Fibroblast of villous mesenchyme (primary cell): ENCODE measurements at places on chromosomes 2 and 18. TPM values are rescaled to one million over a fixed set of nuclear protein-coding genes. Genes with fewer than 3 reads are reported as not detected.

DNA sequence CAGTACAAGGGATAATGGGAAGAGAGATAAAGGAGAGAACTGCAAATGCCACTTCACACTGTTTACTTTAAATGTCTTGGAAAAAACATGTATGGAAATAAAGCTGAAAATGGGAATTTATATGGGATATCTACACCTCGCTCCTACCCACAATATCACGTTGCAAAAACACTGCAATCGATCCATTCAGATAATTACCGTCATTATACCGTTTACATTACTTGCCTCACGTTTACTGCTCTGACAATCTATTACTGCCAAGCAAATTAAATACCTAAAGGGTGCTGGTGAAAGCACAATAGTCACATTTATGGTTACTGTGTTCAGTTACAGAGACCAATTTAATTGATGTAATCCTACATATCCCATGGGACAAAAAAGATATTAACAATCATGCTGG, 214.7 kb upstream of the LYPD1 start:
- DNase-seq: no peak

- peak; percentile 22 for DNase-seq
These were observed 136.8 kb downstream of the TTC32 start for GRCh38 chr2:19764998-19765397.

- DNase-seq: no peak
These were observed 3.4 kb downstream of the HS6ST1 start for GRCh38 chr2:128315122-128315828.

GRCh38 chr2:215657844-215658243, 222.0 kb upstream of the FN1 start:
- DNase-seq: peak; percentile 91

DNA sequence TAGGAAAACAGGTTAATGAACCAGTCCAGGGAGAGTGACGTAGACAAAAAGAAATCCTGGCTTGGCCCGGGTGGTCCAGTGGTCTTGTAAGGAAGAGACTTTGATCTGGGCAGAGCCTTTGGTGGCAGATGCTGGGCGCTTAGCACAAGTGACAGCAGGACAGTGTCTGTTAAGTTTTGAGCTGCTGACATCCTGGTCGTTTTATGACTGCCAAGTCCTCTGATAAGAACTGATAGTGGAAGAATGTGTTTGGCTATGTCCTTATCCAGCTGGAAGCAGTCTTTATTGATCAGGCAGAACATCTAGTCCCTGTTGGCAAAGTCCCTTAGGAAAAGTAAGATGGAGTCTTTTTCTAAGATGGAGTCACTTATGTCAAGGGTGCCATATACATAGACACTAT, 27.4 kb upstream of the ZNF407 start:
- DNase-seq: no peak

The LIPG gene
- 0.86 and 1.3 TPM in 2 replicates for total RNA-seq

- DNase-seq: peak; percentile 11
These were observed 574.8 kb downstream of the LRP1B start for GRCh38 chr2:141555876-141556470.

GRCh38 chr2:88693911-88694414, 2.5 kb downstream of the RPIA start:
- DNase-seq: no peak

The CDH7 gene
- total RNA-seq: under 0.01 TPM in 1 of 2 replicates, not detected in the other

DNA sequence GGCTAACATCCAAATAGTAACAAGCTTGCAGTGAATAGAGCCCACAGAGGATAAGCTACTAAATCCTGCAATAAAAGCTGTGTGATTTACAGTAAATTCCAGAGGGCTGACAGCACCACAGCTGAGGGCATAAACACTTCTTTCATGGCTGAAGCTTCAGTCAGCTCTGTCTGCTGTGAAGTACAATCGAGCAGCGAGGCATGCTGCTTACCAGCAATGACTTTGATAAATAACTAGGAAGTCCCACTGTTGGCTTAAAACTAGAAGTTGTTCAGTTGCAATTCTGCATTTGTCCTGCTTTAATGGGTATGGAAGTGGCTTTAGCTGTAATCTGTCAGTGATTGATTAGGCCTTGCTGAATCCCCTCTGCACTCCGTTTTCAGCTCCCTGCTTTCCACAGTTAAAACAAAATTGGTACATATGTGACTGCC, 65.2 kb upstream of the FIGN start:
- peak; percentile 86 for DNase-seq

- DNase-seq: no peak
These were observed 1289.2 kb downstream of the DSC3 start for GRCh38 chr18:29753379-29753778.

The RTKN gene
- total RNA-seq: 17.4 and 18.1 TPM in 2 replicates

The NTSR2 gene
- total RNA-seq: not detected in 2 replicates

The C1QL2 gene
- not detected in 2 replicates for total RNA-seq

DNA sequence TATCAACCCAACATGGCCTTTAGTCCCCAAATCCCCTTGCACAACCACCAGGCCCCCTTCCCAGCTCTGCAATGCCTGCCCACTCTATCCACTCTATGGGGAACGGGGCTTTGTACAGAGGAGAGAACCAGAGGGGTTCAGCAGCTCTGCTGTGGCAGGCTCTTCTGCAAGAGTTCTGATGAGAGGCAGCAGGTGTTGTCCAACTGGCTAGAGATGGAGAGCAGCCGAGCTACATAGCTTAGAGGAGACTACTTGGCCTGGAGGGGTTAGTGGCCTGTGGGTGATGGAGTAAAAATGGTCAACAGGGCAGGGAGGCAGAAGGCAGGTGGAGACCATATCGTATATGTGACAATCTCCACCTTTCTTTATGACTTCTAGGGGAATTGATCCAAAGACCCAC, 103.0 kb downstream of the QPCT start:
- no peak for DNase-seq

The KCNK3 gene
- under 0.01 TPM in 2 replicates for total RNA-seq

DNA sequence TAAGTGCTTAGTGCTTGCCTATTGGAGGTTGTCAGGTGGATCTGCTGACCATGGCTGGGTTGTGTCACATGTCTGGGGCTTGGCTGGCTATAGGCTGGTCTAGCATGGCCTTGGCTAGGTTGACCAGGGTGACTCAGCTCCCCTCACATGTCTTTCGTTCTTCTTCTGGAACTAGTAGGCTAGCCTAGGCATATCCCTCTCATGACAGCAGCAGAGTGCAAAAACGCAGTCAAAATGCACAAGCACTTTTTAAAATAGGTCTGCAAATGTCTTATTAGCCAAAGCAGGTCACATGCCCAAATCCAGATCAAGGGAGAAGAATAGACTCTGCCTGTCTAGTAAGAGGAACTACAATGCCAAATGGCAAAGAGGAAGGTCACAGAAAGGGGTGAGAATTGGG, 179.7 kb upstream of the ACVR2A start:
- DNase-seq: no peak

GRCh38 chr2:37343537-37344434, 644 bp upstream of the QPCT start:
- peak; percentile 45 for DNase-seq

The ITPRIPL1 gene
- 3.2 and 5.2 TPM in 2 replicates for total RNA-seq

GRCh38 chr2:69305166-69305565, 81.9 kb downstream of the GFPT1 start:
- no peak for DNase-seq

- DNase-seq: peak; percentile 69
These were observed 41.7 kb upstream of the MALL start for GRCh38 chr2:110157153-110157793.

GRCh38 chr2:29113891-29114321, 1.3 kb upstream of the CLIP4 start:
- DNase-seq: peak; percentile 91

GRCh38 chr18:26757263-26758019, 108.1 kb downstream of the AQP4 start:
- DNase-seq: no peak

DNA sequence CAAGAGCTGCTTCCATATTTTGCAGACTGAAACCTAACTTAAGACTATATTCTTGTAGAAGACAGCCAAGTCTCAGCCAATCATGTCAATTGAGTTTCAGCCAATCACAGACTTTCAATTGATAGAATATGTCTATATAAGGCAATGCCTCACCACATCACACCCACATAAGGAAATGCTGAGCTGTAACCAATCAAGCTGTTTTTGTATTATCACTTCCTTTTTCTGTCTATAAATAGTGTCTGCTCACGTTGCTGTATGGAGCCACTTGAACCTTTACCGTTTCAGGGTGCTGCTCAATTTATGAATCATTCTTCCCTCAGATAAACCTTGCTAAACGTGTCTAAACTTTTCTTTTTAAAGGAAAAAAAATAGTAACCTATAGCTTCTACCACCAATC, 1554.4 kb upstream of the LRRTM1 start:
- DNase-seq: no peak

DNA sequence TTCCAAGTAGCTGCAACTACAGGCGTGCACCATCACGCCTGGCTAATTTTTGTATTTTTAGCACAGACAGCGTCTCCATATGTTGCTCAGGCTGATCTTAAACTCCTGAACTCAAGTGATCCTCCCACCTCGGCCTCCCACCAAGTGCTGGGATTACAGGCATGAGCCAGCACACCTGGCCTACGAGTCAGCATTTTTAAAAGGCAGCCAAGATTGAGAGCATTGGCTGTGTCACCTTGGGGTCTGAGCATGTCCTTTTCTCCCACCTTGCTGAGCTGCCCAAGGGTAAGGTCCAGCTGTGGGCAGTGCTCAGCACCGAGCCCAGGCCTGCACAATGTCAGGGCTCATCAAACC, 142.8 kb upstream of the LMAN1 start:
- no peak for DNase-seq

- no peak for DNase-seq
These were observed 167.5 kb downstream of the SLC39A10 start for GRCh38 chr2:195824478-195824877.

- no peak for DNase-seq
These were observed 244.1 kb downstream of the LDLRAD4 start for GRCh38 chr18:13462686-13463085.

DNA sequence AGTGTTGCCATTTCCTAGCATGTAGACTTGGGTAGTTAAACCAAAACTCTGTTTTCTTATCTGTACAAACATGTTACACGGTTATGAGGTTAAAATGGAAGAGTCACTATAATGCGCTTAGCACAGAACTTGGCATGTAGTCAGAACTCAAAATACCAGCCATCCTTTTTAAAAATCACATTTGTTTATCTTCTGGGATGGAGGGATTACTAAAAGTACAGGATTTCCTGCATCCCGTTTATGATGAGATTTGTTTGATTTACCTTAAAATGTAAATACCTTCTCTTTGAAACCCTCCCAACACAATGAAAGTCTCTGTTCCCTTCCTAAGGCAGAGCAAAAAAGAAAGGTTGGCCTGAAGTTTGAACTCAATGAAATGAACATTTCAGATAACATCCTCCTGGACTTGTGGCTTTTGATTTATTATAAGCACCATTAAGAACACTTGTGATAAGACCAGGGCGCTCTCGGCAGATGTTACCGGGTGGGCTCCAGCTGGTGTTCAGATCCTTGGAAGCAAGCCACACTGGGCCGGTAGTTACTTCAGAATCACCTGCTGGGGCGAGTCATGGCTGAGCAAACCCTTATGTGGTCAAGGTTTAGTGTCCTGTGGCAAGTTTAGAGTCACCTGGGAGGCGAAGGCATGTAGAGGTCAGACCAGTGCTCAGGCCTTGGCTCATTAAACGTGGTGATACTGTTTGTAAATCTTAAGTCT, 105.7 kb downstream of the MGAT5 start:
- DNase-seq: peak; percentile 92

DNA sequence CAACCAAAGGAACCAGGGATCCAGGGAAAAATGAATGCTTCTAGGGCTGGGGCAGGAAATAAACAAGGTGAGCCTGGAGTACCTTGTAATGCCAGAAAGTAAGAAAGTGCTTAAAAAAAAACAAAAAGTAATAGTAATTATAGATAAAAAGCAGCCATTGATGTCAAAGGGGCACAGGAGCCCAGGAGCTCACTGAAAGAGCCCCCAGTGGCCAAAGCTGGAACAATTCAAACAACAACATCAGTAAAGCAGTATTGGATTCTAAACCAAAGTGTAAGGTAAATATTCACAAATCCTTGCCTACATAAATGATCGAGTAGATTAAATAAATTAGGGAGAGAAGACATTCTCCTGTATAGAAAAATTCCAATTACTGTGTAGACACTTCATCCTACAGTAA, 114.3 kb upstream of the ARL4C start:
- DNase-seq: no peak

GRCh38 chr2:232255033-232255432, 123.5 kb upstream of the ALPP start:
- DNase-seq: no peak
